H7 (cell line): ENCODE measurements at places on chromosomes 7 and 10. TPM values are rescaled to one million over a fixed set of nuclear protein-coding genes. Genes with fewer than 3 reads are reported as not detected.
A peak's percentile ranks its signal among the peaks of the same experiment; 100 is the strongest.

DNA sequence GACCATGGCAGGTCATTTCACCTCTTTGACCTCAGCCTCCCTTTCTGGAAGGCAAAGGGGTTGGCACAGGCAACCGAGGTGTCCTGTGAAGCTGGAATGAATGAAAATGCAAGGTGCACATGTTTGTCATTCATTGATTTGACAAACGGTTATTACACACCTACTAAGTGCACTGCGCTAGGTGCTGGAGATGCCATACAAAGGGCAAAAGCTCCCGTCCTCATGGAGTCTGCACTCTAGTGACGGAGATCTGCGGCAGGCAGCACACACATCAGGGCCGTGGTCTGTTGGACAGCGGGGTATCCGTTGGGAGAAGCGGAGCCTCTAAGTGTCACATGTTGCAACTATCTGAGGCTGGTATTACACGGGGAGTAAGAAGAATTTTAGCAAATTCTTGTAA lies 44.2 kb downstream of the PRF1 start:
- DNase-seq: peak; percentile 35

GRCh38 chr10:95360122-95360714 lies 69.4 kb upstream of the PDLIM1 start:
- DNase-seq: peak; percentile 52

- no peak for DNase-seq
Measured at GRCh38 chr10:89869180-89869579, 167.8 kb downstream of the KIF20B start.

The IL15RA gene
- total RNA-seq: 1.1 and 2.0 TPM in 2 replicates

The LIPK gene
- not detected in 2 replicates for total RNA-seq

GRCh38 chr7:106201164-106201563 lies 83.6 kb downstream of the NAMPT start:
- DNase-seq: peak; percentile 26

The SEMA3A gene
- 22.1 and 25.7 TPM in 2 replicates for total RNA-seq
